ENCODE measurements at places on chromosomes 1 and 21. TPM values are rescaled to one million over a fixed set of nuclear protein-coding genes. Genes with fewer than 3 reads are reported as not detected.

DNA sequence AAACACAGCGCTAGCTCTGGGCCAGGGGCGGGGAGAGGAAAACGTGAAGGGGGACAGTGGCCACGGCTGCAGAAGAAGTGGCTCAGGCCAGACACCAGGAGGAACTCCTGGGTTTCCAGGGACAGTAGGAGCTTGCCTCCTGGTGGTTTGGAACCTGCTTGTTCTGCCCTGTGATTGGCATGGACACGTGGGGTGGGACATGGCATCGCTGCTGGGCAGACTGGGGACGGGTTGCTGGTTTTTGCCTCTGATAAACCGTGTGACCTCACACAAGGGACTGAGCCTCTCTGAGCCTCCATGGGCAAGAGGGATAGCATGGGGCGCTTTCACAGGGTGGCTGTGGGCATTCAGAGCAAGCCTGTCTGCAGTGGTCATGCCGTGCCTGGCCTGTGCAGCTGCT lies 7.5 kb upstream of the PLCH2 start:
- peaks cover 2% of the 10 kb centered on the region for H3K27me3 ChIP-seq
- no peaks in the 10 kb centered on the region for H3K36me3 ChIP-seq
- H3K4me1 ChIP-seq = no peaks in the 10 kb centered on the region
- H3K4me3 ChIP-seq = no peak overlapping the region

GRCh38 chr1:61648983-61649742 lies 75.8 kb downstream of the TM2D1 start:
- no peak overlapping the region for H3K4me3 ChIP-seq
- no peaks in the 10 kb centered on the region for H3K36me3 ChIP-seq

DNA sequence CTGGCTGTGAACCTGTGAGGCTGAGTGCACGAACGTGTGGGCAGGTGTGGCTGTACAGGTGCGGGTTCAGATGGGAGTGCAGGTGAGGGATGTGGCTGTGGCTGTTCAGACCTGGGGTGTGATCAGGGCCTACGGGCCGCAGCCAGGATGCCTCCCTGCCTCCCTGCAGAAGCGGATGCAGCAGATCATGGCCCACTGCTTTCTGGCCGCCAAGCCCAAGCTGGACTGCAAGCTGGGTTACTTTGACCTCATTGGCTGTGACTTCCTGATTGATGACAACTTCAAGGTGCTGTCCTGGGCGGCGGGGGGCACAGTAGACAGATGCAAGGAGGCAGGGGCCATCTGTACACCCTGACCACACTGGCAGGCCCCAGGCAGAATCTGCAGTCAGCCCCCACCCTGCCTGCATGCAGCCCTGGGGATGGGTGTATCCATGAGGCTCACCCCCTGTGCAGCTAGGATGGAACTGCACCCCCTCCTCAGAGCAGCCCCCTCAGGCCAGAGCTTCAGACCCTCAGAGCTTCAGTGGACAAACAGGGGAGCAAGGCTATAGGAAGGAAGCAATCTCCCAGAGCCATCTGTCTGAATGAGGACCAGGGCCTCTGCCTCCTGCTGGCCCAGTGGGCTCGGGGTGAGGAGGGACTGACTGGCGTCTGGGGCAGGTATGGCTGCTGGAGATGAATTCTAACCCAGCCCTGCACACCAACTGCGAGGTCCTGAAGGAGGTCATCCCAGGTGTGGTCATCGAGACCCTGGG lies 9.8 kb downstream of the TNFRSF18 start:
- peaks cover 14% of the 10 kb centered on the region for H3K36me3 ChIP-seq
- peaks cover 8% of the 10 kb centered on the region for H3K27me3 ChIP-seq
- peak; percentile 5 for DNase-seq
- H3K4me1 ChIP-seq = no peaks in the 10 kb centered on the region

DNA sequence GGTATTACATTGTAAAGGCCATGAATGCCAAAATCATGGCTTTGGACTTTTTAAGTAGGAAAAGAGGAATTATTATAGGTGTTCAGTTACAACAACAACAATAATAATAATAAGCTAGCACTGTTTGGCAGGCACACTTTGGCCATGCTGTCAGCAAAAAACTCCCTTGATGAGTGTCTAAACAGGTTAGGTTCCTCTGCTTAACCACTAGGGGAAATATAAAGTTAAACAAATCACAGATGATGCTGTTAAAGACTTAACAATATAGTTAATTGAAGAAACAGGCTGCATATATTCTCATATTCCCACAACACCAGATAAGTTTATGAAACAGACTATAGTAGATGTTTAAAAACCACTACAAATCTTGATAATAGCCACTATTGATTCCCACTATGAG lies 46.4 kb downstream of the RGS21 start:
- no peak for DNase-seq
- H3K27me3 ChIP-seq = no peaks in the 10 kb centered on the region
- no peak overlapping the region for H3K27ac ChIP-seq
- H3K4me1 ChIP-seq = no peaks in the 10 kb centered on the region
- H3K4me3 ChIP-seq = no peak overlapping the region

DNA sequence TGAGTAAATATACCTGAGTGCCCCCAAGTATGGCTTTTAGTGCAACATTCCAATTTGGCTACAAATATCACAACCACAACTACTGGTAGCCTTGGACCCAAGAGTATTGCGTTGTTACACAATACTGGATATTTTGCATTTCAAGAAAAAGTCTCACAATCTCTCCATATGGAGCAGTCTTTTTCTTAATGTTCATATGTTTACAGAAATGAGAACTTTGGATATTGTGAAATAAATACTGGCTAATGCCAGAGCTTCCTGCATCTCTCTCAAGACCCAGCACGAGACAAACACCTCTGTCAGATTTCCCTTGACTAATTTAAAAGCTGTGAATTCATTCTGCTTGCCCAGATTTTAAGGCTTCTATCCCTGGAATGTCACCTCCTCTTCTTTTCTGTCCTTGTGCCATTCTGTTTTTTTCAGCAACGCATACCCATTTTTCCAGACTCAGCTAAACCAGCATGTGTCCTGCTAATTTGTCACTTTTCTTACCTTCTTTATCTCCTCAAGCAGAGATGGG lies 136.2 kb upstream of the BACE2 start:
- no peak overlapping the region for H3K27ac ChIP-seq
- H3K4me3 ChIP-seq = no peak overlapping the region

GRCh38 chr1:205294175-205294917 lies 27.2 kb downstream of the NUAK2 start:
- H3K4me1 ChIP-seq = peaks cover 20% of the 10 kb centered on the region
- H3K27me3 ChIP-seq = peaks cover 7% of the 10 kb centered on the region
- DNase-seq = no peak
- no peaks in the 10 kb centered on the region for H3K36me3 ChIP-seq
- peak overlapping the region; percentile 68 for H3K27ac ChIP-seq

GRCh38 chr1:228198977-228199590 lies 8.8 kb upstream of the OBSCN start:
- no peaks in the 10 kb centered on the region for H3K36me3 ChIP-seq
- no peak overlapping the region for H3K4me3 ChIP-seq
- no peaks in the 10 kb centered on the region for H3K27me3 ChIP-seq

DNA sequence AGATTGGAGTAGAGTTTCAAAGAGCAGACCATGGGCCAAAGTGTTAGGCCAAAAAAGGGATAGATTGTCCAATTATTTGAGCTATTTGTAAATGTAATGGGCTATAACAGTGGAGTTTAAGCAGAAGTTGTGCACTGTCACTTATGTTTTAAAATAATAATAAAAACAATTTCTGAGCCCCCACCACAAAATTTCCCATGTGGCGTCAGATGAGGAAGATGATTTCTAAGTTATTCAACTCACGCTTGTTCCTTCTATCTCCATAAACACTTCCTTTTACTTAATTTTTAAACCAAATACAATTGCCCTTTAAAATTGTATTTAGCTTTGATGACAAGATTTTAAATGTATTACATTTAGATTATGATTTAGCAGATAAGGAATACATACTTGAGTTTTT lies 330.0 kb downstream of the PTPRC start:
- H3K4me3 ChIP-seq = no peak overlapping the region
- H3K27me3 ChIP-seq = no peaks in the 10 kb centered on the region
- DNase-seq = no peak

DNA sequence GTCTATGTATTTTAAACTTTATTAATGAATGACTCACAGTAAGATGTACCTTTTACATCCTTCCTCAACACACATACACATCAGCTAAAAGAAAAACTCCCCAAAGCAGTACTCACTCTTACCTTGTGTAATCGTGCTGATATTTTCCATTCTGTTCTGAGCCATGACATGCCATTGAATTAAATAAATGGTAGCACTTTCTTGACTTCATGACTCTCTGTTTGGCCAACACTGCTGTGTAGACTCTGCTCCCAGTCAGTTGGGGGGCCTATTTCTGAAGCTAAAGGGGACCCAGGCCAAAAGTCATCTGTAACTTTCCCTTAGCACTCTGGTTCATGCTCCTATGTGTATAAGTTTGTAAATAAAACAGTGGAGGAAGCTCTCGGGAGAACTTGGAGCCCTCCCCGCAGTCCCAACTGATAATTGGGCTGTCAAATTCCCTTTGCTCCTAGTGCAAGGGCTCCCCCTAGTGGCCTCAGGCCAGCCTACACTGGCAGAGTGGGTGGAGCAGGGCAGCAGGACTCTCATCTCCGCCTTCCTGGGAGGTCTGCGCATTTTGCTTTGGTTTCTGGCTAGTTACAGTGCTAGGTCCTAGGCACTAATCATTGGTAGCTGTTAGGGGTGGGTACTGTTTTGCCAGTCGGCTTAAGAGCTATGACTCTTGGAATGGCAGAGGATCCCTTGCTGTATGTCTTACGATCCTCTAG lies 1.7 kb upstream of the FYB2 start:
- peak overlapping the region; percentile 3 for H3K27ac ChIP-seq
- H3K36me3 ChIP-seq = no peaks in the 10 kb centered on the region
- H3K4me3 ChIP-seq = no peak overlapping the region
- peak; percentile 94 for DNase-seq
- peaks cover 2% of the 10 kb centered on the region for H3K27me3 ChIP-seq

DNA sequence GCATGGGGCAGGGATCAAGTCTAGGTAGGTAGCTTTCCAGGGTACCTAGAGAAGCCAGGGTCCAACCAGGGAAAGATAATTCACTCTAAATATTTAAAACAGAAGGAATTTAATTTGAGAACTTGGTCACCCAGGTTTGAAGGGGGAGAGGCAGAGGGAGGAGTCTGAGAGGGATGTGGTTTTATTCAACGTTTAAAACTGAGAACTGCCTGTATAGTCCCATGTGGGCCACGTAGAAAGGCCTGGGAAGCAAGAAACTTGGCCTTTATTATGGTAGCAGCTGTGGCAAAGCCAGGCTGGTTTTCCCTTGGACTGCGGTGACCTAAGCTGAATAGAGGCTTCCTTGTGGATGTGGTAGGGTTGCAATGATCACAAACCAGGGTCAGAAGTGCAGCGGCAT lies 42.0 kb upstream of the DUSP10 start:
- H3K36me3 ChIP-seq = no peaks in the 10 kb centered on the region
- H3K4me3 ChIP-seq = no peak overlapping the region
- H3K27me3 ChIP-seq = peaks cover 2% of the 10 kb centered on the region
- H3K27ac ChIP-seq = no peak overlapping the region
- DNase-seq = no peak
- peaks cover 21% of the 10 kb centered on the region for H3K4me1 ChIP-seq

DNA sequence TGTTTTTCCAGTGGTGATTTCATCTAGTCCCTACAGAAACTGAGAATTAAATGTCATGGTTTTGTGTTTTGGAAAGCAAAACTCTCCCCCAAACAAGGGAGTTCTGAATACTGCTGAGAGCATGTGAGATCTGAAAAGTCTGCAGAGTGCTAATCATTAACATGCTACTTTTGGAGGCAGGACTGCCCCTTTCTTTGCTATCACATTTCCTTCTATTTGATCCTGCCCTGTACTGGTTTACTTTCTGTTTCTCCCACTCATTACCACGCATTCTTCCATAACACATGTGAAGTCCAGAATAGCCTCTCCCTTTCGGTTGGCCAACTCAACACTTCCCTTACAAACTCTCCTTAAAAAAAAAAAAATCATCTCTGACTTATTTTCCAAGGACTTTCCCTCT lies 63.6 kb downstream of the GADD45A start:
- H3K27me3 ChIP-seq = no peaks in the 10 kb centered on the region
- peaks cover 26% of the 10 kb centered on the region for H3K4me1 ChIP-seq
- H3K27ac ChIP-seq = no peak overlapping the region
- no peak for DNase-seq
- no peaks in the 10 kb centered on the region for H3K36me3 ChIP-seq

GRCh38 chr1:34529935-34530859 lies 224.7 kb upstream of the GJB5 start:
- no peak overlapping the region for H3K4me3 ChIP-seq
- no peak overlapping the region for H3K27ac ChIP-seq
- DNase-seq = no peak
- H3K27me3 ChIP-seq = peaks cover 2% of the 10 kb centered on the region

- H3K4me1 ChIP-seq = peaks cover 43% of the 10 kb centered on the region
- no peak overlapping the region for H3K27ac ChIP-seq
- H3K4me3 ChIP-seq = no peak overlapping the region
- H3K27me3 ChIP-seq = peaks cover 16% of the 10 kb centered on the region
Measured at GRCh38 chr1:203444171-203444576, 31.4 kb upstream of the PRELP start.

GRCh38 chr1:208078752-208079151 lies 165.4 kb downstream of the PLXNA2 start:
- H3K27ac ChIP-seq = no peak overlapping the region
- peaks cover 16% of the 10 kb centered on the region for H3K36me3 ChIP-seq
- peaks cover 11% of the 10 kb centered on the region for H3K27me3 ChIP-seq
- DNase-seq = no peak

DNA sequence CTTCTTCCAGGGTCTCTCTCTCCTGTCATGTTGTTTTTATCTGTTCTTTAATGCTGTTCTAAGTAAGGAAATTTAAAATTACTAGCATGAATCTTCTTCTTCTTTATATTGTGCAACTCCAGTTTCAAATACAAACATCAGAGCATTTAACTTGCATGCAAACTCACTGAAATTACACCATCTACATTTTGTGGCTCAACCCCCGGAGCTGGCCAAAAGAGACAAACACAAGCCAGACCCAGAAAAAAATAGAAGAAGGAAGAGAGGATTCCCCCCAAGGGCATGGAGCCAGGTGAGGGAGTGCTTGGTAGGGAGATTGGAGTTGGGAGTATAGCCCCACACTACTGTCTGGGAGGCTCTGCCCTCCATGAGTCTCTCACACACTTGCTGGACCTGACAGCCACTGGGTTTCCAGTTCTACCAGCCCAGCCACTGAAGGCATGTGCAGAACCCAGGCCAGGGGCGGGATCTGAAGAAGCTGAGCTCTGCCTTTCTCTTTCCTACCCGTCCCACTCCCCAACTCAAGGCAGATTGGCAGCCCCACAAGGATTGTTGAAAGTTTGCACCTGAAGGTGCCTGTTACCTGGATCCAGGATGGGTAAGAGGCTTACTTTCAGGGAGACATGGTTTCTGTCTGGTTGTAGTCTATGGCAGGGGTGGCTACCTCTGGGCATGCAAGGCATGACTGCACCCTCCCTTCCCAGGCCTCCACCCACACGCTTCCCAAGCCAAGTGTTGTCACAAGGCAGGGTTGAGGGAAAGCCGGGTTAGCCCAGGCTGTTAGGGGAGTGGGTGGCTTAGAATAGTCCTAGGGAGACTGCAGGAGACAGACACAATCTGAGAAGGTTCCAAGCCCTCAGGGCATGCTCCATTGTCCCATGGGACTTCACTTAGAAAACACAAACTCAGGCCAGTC lies 297.2 kb downstream of the TGFB2 start:
- H3K4me3 ChIP-seq = no peak overlapping the region
- no peak for DNase-seq
- H3K27ac ChIP-seq = no peak overlapping the region
- peaks cover 4% of the 10 kb centered on the region for H3K27me3 ChIP-seq

Gene ANGPTL1
- total RNA-seq = not detected

Gene GPR153
- 3.0 TPM for total RNA-seq

Gene F11R
- total RNA-seq = 361 TPM

Gene ESPN
- 0.36 TPM for total RNA-seq

Gene KRTAP23-1
- total RNA-seq = not detected

Gene EDARADD
- 9.4 TPM for total RNA-seq

Gene C4BPA
- not detected for total RNA-seq

Gene PAPPA2
- total RNA-seq = 0.33 TPM

Gene RER1
- total RNA-seq = 141 TPM

Gene OR2T33
- total RNA-seq = not detected

Gene TCHHL1
- not detected for total RNA-seq

Gene OR2L13
- not detected for total RNA-seq

Measured in endothelial cell (in vitro differentiated cells).